ENCODE measurements at places on chromosomes 7 and 10.

DNA sequence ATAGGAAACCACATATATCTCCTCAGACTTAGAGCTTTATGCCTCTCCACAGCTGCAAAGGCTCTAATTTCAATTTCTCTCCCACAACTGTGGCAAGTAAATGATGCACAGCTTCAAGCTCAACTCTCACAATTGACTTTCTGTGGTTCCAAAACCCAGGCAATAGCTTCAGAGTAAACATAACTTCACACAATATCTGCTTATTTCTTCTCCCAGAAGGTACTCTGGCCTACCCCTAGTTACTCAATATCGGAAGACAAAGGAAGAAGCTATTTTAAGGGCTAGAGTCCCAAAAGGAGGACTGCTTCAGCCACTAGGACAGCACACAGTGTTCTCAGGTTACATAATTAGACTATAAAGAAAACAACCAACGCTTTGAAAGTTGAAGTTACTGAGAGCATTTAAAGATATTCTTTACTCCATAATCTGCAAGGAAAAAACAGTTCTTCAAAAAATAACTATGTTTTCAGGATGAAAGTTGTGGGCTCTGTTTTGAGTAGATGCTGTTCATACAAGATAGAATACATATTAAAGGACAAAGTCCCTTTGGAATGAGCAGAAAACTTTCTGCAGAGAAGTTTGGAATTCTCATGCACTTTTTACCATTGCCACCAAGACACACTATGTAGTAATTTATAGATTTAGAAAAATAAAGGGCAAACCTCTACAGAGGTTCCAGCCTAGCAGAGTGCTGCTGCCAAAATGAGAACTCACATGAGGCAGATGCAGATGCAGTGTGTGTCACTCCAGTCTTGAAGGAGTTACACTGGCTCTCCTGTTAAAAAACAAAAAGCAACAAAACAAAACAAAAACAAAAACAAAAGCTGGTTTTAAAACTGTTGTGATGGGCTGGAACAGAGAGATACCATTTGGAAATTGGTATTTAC, 81.8 kb downstream of the NT5C2 start:
- no peak overlapping the region for H3K4me3 ChIP-seq
- H3K27ac ChIP-seq = peak overlapping the region; percentile 70
- H3K4me1 ChIP-seq = peaks cover 41% of the 10 kb centered on the region
- H3K36me3 ChIP-seq = no peaks in the 10 kb centered on the region
- no peak for DNase-seq

GRCh38 chr7:5491251-5492019, 67.8 kb upstream of the TNRC18 start:
- H3K36me3 ChIP-seq = no peaks in the 10 kb centered on the region
- peaks cover 27% of the 10 kb centered on the region for H3K4me1 ChIP-seq
- no peak for DNase-seq
- no peak overlapping the region for H3K4me3 ChIP-seq

- H3K36me3 ChIP-seq = no peaks in the 10 kb centered on the region
- DNase-seq = no peak
- H3K27ac ChIP-seq = no peak overlapping the region
- H3K4me3 ChIP-seq = no peak overlapping the region
- peaks cover 12% of the 10 kb centered on the region for H3K4me1 ChIP-seq
Observed at GRCh38 chr7:151784853-151785680, 91.8 kb downstream of the PRKAG2 start.

- no peaks in the 10 kb centered on the region for H3K4me1 ChIP-seq
- no peak overlapping the region for H3K27ac ChIP-seq
- no peak overlapping the region for H3K4me3 ChIP-seq
Observed at GRCh38 chr10:119136084-119136483, 29.4 kb downstream of the SFXN4 start.
